GF-D8 (cell line): ENCODE measurements at places on chromosomes 1 and 21.

DNA sequence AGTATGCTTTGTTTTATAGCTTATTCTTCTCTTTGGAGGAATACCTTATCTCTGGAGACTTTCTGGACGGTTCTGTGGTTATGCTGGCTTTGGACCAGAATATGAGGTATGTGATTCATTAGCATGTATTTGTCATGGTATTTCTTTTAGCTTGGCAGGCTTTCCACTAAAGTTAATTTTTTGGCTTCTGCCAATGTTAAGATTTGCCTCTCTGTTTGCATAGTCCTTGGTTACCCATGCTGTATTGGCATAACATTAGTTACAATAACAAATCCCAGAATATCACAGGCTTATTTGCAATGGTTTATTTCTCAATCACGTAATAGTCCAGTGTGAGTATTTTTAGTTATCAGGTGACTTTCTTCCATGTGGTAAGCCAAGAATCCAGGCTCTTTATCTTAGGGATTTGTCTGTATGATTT lies 9.7 kb downstream of the ZMPSTE24 start:
- DNase-seq, result no peak

DNA sequence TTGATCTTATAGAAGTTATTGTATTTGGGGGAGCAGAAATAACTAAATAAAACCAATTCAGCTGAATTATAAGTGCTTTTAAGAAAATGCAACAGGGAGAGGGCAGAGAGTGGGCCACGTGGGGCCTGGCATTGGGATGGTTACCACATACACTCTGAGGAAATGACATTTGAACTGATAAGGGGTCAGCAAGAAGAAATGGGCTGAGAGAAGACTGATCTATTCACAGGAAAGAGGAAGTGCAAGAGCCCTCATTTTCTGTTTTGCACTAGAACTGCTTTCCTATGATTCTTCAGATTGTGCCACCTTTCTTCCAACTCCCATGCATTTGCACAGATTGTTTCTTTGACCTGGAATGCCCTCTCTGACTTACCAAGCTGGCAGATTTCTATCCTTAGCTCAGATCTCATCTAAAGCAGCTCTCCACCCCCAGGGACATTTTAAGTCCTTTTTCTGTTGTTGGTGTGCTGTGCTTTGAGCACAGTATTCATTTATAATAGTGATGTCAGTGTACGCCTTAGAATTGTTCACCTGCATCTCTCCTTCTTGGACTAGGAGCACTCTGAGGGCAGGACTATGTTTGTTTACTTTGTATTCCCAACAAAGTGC lies 115.9 kb downstream of the FGGY start:
- peak; percentile 32 for DNase-seq

- no peak for DNase-seq
These were observed 34.9 kb downstream of the PIK3C2B start for GRCh38 chr1:204459706-204460105.

GRCh38 chr1:221337106-221337505 lies 404.8 kb downstream of the DUSP10 start:
- DNase-seq, result no peak

- DNase-seq, result no peak
These were observed 3.6 kb downstream of the ETS2 start for GRCh38 chr21:38809198-38809878.

- no peak for DNase-seq
These were observed 9.5 kb downstream of the DENND2D start for GRCh38 chr1:111190931-111191451.

DNA sequence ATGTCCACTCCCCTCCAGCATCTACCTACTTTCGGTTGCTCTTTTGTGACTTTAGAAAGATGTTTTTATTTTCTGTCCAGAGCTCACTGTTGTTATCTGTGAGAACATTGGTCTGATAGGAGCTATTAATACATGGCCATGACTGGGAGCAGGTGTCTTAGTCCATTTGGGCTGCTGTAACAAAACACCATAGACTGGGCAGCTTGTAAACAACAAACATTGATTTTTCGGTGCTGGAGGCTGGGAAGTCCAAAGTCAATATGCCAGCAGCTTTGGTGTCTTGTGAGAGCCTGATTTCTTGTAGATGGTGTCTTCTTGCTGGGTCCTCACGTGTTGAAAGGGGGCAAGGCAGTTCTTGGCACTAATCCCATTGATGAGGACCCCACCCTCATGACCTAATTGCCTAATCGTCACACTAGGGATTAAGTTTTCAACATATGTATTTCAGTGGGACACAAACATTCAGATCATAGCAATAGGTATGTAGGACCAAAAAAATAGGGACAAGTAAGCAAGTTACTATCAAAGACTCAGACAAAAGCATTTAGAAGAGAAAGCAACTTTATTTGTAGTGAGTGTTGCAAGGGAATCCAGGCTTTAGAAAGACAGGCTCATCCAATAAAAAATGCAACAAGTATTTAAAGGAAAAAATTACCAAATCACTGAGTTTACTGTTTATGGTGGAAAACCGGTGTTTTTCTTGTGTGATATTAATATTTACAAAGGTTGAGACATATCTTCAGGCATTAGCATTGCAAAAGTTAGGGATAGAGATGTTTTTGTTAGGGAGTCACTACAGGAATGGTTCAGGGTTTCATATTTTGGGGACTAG lies 55.2 kb upstream of the WDR26 start:
- no peak for DNase-seq

DNA sequence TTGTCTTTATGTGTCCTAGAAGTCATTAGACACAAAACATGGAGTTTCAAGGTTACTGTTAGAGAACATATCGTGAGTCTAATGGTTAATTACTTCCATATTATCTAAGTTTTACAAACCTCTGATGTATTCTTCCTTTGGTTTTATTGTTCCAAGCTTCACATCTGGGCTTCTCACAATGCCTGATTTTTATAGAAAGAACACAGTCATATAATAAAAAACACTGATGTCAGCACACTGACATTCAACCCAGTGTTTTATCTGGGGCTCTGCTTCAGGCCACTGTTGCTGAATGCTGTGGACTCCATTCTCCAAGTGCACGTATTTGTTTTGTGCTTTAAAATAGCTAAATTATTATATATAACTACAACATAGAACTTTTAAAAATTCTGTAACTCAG lies 232.9 kb downstream of the SMYD3 start:
- no peak for DNase-seq

- DNase-seq, result no peak
These were observed 284.4 kb upstream of the C1orf105 start for GRCh38 chr1:172135978-172136610.

DNA sequence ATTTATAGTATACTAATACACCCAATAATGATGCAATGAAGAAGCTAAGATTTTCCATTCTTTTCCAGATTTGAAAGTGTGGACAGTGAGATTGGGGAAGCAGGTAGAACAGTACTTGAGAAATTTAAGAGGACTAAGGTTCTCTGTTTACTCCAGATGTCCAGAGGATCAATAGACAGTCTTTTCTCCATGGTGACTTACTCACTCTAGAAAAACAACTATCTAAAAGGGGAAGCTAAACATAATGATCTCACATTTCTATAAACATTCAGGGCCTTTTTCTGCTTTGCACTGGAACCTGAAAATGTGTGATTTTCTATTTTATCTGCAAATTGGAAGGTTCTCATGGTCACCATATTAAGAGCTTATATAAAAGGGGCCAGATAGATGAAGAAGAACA lies 93.9 kb upstream of the ZBTB18 start:
- DNase-seq, result no peak

GRCh38 chr1:111857194-111857651 lies 101.5 kb downstream of the DDX20 start:
- no peak for DNase-seq

GRCh38 chr1:19654386-19654785 lies 10.3 kb downstream of the NBL1 start:
- DNase-seq, result no peak

DNA sequence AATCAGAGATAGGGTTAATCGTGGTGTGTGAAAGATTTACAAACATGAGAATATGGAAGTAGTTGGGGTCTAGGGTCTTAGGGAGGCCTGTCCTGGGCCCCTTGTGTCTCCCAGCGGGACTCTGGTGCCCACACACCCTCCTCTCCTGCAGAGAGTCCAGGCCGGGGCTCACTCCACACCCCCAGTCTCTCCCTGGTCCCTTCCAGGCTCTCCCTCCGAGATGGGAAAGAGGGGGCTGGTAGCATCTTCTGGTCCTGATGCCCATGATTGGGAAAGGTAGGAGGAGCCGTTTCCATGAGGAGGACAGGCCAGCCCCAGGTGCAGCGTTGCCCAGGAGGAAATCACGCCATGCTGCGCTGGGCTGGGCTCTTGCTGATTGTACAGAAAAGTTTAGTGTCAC lies 26.6 kb downstream of the PCNT start:
- DNase-seq, result no peak

GRCh38 chr1:5370311-5370710 lies 621.9 kb downstream of the NPHP4 start:
- DNase-seq, result no peak
